ENCODE measurements at places on chromosomes 2 and 18.
A peak's percentile ranks its signal among the peaks of the same experiment; 100 is the strongest.

DNA sequence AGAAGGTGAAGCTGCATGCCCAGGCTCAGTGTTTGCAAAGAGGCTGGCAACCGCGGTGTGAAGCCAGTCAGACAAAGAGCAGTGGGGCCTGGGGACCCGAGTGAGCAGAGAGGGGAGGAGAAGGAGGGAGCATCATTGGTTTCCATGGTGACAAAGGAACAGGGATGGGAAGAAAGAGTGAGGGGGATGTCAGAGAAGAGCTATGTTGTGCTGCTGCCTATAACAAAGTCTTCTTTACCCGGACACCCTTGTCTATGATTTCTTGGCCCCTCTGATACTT lies 14.5 kb downstream of the TMEM247 start:
- DNase-seq = no peak

DNA sequence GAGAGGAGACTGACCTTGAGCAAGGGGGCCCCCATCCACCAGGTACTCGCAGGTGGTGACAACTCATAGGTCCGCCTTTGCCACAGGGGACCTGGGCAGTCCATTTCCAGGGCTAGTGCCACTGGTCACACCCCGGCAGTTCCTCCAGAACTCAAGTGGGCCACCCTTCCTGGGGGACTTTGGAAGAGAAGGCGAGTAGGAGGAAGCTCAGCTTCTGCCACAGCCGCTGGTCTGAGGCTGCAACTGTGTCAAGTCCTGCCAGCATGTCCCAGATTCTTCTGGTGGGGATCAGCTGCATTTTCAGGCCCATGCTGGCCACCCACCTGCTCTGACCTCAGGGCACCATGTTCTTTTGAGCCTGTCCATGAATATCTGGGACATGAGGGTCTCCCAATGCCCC lies 423.9 kb upstream of the MYT1L start:
- DNase-seq = no peak

GRCh38 chr2:73111073-73112025 lies 1.4 kb downstream of the RAB11FIP5 start:
- peak; percentile 3 for DNase-seq

- no peak for DNase-seq
Observed at GRCh38 chr2:44237221-44237620, 38.1 kb upstream of the SLC3A1 start.

All from NCI-H1105 treated with DMSO at 0.1 percent for 48 hours (cell line).